Skeletal muscle cell (primary cell): ENCODE measurements at places on chromosomes 7 and 10.

- no peak for DNase-seq
These were observed 628 bp downstream of the PARP12 start for GRCh38 chr7:140062118-140062527.

DNA sequence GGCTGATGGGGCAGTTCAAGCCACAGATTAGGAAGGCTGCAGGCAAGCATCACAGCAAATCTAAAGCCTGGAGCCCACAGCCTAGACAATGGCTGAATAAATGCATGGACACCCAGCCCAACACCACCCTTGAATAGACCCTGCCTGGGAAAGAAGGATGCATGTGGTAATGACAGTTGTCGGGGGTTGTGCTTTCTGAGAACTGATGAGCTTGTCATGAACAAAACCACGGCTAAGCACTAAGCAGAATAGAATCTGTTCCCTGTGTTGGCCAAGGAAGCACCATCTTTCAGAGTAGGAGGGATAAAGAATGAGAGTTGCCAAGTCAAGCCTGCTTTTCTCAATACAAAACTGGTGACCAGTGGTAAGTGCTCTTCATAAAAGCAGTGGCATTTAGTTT lies 66.1 kb upstream of the JCAD start:
- no peak for DNase-seq

GRCh38 chr7:38021892-38022291 lies 101.5 kb downstream of the EPDR1 start:
- no peak for DNase-seq

GRCh38 chr7:107874605-107875446 lies 16.2 kb upstream of the DLD start:
- DNase-seq: no peak

DNA sequence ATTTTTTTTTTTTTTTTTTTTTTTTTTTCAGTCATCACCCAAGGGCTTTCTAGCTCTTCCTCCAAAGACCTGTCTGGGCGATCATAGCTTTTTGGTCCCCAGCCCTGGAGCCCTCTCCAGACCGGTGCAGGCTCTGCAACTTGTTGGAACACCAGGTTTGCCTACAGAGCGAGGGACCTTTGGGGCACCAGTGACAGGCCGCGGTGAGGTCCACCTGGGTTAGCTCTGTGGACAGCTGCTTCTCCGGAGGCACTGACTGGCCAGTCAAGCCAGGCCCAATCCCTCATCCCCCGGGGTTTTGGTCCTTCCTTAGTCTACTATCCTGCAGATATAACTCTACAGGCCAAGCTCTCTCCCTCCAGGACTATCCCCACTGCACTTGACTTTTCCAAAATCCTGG lies 86.8 kb upstream of the SMNDC1 start:
- DNase-seq: no peak

DNA sequence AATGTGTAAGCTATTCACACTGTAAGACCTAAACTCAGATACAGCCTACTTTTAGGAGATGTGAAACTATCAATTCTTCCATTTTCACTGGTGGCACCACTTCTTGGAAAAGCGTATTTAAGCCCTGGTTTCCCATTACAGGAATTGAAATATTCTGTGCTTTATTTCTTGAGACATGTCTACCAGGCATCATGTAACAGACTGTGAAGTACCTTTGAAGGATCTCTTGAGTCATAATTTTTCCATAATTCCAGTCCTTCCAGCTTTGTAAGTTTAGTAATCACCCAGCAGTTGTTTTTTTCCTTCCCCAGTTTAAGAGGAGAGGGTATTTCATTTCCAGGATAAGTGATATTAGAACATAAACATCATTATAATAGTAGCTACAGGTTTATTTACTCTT lies 186.0 kb upstream of the PRPS1L1 start:
- no peak for DNase-seq

DNA sequence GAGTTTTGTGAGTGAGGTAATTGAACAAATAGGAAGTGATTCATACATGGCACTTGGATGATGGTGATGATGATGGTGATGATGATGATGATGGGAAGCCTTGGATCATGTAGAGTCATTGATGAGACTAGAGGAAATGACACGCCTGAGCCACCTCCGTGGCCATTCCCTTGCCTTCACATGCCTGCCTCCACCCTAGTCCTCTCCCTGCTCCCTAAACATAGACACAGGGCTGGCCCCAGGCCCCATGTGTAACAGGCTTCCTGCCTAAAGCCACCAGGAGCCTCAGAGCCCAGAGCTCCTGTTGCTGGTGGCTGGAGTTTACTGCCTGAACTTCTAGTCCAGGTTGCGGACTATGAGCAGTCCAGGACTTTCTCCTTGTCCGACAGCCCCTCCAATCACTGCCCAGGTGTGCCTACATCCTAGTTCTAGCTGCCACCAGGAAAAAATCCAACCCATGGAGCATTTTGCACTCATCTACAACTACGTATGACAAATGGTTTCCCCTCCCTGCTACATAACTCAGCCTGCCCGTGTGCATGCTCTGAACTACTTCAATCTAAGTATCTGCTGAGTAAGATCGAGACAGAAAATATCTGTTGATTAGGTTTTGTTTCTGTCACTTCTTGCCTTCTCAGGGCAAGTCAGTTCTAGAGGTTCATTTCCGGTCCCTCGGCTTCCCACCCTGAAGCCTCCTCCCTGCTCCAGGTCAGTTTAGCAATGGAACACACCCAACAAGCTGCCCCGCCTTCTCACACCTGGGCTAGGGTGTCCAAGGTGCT lies 35.5 kb upstream of the KDM7A start:
- no peak for DNase-seq

DNA sequence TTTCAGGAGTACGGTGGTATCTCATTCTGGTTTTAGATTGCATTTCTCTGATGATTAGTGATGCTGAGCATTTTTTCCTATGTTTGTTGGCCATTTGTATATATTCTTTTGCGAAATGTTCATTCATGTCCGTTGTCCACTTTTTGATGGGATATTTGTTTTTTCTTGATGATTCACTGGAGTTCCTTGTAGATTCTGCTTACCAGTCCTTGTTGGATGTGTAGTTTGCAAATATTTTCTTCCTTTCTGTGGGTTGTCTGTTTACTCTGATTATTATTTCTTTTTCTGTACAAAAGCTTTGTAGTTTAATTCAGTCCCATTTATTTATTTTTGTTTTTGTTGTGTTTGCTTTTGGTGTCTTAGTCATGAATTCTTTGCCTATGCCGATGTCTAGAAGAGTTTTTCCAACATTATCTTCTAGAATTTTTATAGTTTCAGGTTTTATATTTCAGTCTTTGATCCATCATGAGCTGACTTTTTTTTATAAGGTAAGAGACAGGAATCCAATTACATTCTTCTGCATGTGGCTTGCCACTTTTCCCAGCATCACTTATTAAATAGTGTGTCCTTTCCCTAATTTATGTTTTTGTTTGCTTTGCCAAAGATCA lies 320.5 kb downstream of the MAGI2 start:
- DNase-seq: no peak

DNA sequence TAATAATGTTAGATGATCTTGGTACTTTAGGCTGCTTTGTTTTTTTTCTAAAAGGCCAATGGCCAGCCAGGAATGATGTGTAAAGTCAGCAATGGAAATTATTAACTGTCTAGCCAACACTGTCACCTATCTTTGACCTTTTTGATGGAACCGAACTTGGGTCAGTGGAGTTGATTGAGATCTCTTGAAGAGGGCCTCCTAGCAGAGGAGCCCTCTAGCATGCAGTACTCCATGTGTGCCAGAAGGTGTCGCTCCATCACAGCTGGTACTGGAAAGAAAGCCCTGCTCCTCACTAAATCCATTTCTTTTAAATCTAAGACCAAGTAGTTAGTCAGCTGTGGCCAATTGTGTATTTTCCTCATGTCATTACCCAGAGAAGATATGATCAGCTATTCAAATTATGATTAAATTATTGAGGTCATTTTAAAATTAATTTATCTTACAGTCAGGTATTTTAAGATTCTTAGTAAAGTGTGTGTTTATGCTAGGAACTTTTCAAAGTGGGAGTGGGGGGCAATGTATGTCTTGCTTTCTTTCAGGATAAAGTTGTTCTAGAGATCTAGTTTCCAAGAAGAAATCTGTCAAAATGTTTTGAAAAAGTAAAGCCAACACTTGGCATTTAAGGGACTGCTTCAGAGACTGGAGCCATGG lies 33.1 kb upstream of the CROT start:
- peak; percentile 15 for DNase-seq

GRCh38 chr7:47301657-47302295 lies 280.1 kb downstream of the TNS3 start:
- no peak for DNase-seq

DNA sequence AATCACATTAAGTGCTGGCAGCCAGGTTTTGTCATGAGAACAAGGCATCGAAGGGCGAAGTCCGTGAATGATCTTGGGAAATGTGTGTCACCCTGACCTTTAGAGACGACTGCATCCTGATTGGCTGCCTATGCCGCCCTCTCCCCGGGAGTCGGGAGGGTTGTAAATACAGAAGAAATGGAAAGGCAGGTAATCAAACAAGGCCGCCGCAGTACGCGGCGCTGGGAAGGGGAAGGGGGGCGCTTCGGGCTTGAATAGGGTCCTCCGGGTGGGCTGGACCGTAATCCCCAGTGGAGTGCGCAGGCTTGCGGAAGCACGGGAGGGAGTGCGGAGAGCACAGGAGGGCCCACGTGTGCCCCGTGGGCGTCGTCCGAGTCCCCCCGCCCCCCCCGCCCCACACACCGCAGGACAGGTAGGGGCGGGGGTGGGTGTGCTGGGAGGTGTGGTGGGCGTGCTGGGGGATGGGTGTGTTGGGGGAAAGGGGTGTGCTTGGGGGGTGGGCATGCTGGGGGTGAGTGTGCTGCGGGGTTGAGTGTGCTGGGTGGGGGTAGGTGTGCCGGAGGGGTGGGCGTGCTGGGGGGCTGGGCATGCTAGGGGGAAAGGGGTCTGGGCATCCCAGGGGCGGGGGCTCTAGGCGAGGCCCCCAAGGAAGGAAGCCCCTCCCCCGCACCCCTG lies 169.4 kb downstream of the ARHGAP12 start:
- DNase-seq: no peak

DNA sequence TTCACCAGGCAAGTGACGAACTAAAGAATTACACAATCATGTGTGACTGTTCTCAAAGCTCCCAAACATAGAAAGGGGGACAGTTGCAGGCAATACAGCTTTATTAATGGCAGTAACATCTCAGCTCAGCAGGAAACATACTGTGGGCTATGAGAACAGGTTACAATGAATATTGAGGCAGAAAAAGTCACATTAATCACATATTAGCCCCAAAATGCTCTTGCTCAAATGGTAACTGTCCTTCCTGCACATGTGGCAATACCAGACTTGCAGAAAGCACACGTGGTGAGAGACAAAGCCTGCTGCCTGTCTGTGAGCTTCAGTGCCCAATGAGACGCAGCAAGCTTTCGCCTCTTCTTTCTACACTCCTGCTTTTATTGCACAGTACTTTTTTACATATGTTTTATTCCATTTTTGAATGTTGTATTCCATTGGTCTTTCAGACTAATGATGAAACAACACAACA lies 104.9 kb upstream of the ACBD5 start:
- DNase-seq: no peak

DNA sequence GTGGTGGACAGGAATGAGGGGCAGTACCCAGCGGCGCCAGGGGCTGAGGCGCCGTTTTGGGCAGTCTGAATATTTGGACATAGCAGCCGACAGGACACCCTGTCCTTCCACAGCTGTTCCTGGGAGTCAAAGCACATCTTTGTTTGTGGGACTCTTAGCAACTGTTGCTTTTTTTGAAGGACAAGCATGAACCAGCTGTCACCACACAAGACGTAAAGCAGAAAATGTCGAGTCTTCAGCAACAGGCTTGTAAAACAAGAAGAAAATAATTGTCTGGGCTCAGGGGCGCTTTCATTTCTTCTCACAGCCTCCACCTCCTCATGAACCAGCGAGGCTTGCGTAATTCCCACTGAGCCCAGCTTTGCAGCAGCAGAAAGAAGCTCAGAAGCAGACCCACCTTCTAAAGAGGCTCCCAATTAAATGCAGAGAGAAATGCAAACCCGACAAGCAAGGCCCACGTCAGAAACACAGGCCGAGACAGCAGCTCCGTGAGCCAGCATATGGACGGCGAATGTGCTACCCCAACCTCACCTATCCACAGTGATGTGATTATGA lies 68.9 kb upstream of the DNAAF5 start:
- DNase-seq: peak; percentile 75

DNA sequence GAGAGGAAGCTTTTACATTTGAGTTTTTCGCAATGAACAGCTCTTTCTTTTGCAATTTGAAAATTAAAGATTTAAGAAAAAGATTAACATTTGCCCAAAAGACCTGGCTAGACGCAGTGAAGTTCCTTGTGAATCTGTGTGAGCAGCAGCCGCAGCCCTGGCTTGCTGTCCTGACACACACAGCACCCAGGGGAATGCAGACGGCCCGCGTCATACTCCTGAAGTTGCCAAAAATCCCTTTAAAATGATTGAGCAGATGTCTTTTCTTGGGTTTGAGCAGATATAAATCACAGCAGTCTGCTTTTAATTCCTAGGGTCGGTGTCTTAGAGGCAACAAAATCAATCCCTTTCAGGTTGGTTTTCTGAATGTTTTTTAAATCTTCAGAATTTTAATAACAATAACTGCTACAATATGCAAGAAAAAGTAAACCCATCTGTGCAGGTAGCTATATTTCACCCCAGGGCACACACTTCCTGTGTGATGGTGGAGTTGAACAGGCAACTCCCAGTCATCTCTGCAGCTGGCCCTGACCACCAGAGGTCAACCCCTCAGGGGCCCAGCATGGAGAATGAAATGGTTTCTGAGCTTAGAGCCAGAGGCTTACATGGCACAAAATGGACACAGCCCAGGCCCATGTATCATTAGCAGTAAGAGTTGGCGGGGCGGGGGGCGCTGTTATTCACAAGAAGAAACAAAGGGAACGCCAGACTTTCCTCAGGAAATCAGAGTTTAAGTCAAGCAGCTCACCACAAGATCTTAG lies 32.2 kb upstream of the TRIL start:
- DNase-seq: peak; percentile 60

GRCh38 chr7:155722118-155722517 lies 77.7 kb downstream of the RBM33 start:
- DNase-seq: no peak

DNA sequence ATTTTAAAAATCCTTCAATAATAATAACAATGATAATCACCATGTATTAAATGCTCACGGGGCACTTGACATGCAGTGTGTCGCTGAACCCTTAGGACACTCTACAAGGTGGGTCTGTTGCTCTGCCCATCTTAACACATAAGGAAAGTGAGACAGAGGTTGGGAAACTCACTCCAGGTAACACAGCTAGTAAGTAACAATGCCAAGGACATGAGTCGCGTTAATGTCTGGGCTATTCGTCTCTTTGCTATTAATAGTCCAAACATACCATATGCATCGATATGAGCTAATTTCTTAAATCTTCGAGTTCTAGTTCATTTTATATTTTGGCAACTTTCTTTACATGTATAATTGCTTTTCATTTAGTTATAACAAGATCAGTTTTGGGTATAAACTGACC lies 79.5 kb downstream of the BEND7 start:
- peak; percentile 9 for DNase-seq
